Fibroblast of skin of right quadriceps (primary cell): ENCODE measurements at places on chromosomes 13 and 19.

DNA sequence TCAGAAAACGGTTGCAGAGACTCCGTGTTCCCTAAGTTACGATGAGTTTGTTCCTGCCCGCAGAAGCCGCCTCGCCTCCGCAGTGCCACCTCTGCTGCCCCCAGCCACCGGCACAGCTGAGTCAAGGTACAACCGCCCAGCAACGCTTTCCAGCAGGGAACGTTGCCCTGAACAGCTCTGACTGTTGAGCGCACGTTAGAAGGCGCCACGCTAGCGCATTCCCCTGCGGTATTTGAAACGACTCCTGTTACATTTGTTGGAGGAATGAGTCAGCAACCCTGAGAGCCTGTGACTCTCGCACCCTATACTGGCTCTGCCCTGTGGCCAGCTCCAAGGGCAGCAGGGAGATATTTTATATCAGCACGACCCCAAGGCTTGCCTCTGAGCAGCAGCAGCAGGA lies 302.8 kb downstream of the TEX29 start:
- no peak for DNase-seq

DNA sequence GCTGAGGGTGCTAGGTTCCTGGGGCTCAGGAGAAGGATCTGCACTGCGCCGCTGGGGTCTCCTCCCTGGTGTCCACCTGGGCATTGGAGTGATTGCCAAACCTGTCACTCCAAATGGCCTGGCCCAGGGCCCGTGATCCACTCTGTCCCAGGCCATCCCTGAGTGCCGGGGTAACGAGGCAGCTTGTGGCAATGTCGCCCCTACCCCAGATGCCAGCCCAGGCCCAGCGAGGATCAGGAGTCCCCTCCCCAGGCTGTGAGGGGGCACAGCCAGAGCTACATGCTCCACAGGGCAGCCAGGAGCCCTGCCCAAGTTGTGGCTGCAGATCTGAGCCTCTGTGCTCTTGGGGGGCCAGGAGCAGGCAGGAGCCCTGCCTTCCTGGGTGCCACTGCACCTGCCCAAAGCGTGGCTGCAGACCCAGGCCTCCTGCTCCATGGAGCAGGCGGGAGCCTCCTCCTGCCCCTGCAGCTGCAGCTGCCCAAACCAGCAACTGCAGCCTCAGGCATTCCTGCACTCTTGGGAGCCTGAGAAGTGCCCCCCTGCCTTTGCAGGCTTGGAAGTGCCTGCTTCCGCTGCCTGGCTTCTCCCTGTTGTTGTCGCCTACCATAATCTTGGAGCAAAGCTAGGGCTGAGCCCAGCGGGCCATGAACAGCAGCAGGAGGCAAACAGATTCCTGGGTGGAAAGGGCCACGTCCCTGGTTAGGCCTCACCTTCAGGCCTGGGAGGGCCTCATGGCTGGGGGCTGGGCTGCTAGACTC lies 4.6 kb downstream of the IGFL4 start:
- no peak for DNase-seq

DNA sequence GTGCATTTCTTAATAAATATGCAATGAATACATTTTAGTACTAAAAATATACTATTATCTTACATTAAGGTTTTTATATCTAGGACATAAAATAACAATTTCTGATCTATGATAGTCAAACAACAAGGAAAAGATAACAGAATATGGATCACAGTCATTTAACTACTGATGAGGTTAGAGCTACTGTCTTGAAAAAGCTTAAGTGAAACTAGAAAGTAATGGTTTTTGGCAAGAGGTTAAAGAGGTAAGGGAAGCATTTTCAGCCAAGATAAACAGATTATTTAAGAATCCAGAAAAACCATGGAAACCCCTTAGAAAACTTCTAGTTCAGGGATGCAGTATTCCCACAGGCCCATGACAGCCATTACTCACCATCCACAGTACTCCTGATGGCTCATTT lies 787.4 kb downstream of the DACH1 start:
- DNase-seq, result no peak

DNA sequence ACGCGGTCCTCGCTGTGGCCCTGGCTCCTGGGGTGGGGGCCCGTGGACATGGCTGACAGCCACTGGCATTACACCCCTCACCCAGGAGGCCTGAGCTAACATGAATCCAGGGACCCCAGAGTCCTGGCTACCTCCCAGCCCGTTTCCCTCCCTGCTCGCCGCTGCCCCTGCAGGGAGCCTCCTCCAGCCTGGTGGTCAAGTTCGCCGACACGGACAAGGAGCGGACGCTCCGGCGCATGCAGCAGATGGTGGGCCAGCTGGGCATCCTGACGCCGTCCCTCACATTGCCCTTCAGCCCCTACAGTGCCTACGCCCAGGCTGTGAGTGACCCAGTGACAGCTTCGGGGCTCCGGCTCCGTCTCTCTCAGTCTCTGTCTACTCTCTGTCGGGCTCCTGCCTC lies 56.6 kb downstream of the CELF5 start:
- DNase-seq, result no peak

GRCh38 chr13:113979791-113980471 lies 6.1 kb upstream of the C13orf46 start:
- DNase-seq, result no peak

- DNase-seq, result no peak
These were observed 12.8 kb downstream of the TMEM255B start for GRCh38 chr13:113771709-113772331.

- no peak for DNase-seq
These were observed 1.9 kb upstream of the RAB20 start for GRCh38 chr13:110563463-110563774.
